HT-29 (cell line): ENCODE measurements at places on chromosomes 3 and 15. TPM values are rescaled to one million over a fixed set of nuclear protein-coding genes. Genes with fewer than 3 reads are reported as not detected.

GRCh38 chr3:170792471-170792870 lies 77.5 kb downstream of the RPL22L1 start:
- DNase-seq, result no peak

- no peak for DNase-seq
Observed at GRCh38 chr15:40045572-40046217, 6.7 kb upstream of the SRP14 start.

- no peak for DNase-seq
Observed at GRCh38 chr3:138458774-138459499, 24.5 kb downstream of the ESYT3 start.

- DNase-seq, result no peak
Observed at GRCh38 chr3:1037631-1038030, 55.2 kb upstream of the CNTN6 start.

GRCh38 chr3:178060407-178060806 lies 475.8 kb upstream of the KCNMB2 start:
- no peak for DNase-seq

SERPINI1 gene
- 0.38 and 0.42 TPM in 2 replicates for total RNA-seq

CTXN2 gene
- total RNA-seq, result not detected in 2 replicates

FETUB gene
- total RNA-seq, result not detected in 2 replicates
